ENCODE measurements at places on chromosomes 12 and 14. TPM values are rescaled to one million over a fixed set of nuclear protein-coding genes. Genes with fewer than 3 reads are reported as not detected.

The NKX2-1 gene
- not detected for total RNA-seq

The PTPRB gene
- not detected for total RNA-seq

The MYBPC1 gene
- not detected for total RNA-seq

- DNase-seq: no peak
These were observed 705.0 kb upstream of the SEL1L start for GRCh38 chr14:82238649-82239048.

DNA sequence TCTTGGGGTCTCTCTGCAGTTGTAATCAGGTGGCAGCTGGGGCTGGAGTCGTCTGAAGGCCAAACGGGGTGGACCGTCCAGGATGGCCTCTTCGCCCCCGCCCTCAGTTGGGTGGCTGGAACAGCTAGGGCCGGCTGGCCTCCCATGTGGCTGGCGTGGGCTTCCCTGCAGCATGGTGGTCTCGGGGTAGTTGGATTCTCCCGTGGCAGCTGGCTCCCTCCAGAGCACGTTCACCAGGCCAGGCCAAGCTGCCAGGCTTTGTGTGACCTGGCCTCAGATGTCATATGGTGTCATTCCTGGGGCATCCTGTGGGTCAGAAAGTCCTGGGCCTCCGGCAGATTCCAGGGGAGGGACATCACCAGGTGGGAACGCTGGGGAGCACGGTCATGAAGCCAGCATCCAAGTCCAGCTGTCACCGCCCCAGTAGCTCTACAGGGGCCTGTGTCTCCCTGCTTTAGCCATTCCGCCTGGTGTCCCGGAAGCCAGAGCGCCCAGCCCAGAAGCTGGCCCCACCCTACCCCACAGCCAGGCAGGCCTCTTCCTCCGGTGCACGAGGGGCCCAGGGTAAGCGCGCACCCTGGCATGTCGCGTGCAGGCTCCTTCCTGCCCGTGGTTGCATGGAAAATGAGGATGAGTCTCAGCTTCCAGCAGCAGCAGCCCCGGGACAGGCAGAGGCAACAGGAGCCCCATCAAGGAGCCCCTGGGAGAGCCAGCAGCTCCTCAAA is 1.3 kb upstream of the NUDT14 start:
- no peak for DNase-seq

DNA sequence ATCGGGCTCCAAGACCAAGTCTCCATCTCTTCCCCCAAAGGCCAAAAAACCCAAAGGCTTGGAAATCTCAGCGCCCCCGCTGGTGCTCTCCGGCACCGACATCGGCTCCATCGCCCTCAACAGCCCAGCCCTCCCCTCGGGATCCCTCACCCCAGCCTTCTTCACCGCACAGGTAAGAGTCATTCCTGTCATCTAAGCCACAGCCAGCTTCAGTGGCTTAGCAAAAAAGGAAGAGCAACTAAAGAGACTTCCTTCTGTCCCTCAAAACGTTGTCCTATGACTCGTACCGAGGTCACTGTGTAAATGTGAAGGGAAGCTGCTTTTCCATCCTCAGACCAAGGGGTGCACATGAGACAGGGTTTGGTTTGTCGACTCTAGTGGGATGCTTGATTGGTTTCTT is 53.4 kb downstream of the ELK3 start:
- no peak for DNase-seq

DNA sequence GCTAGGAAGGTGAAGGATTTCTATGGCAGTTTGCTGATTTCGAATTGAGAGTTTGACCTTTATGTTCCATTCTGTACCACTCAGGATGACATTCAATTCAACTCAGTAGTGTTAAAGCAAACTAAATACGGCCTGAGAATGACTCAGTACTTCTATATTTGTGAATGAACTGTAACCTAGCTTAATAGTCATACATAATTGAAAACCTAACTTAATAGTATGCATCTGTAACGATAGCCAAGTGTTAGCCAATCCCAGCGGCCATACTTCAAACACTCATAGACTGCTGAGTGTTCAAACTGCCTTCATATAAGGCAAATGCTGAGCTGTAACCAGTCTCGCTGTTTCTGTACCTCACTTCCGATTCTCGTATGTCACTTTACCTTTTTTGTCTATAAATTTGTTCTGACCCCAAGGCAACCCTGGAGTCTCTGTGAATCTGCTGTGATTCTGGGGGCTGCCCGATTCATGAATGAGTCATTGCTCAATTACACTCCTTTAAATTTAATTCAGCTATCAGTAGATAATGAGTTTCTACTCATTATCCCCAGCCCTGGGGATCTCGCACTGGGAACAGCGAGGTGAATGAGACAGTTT is 98.5 kb upstream of the SLC24A4 start:
- no peak for DNase-seq

DNA sequence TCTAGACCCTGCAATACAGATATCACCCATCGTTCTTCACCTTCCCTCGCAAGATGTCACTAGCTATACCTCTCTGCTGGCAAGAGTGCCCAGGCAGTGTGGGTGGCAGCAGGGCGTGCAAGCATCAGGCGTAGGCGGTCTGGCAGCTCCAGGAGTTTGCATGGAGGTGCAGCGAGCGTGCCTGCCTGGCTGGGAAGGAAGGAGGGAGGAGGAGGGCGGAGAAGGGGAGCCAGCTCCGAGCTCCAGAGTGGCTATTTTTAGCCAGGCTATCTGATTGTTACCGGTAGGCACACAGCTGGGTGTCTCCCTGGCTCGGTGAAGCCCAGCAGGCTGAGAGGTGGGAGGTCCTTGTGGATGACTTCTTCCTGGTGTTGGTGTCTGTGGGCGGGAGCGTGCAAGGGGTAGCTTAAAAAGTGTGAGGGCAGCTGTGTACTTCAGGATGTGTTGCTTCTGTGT is 6.2 kb downstream of the FOXJ2 start:
- DNase-seq: peak; percentile 37

DNA sequence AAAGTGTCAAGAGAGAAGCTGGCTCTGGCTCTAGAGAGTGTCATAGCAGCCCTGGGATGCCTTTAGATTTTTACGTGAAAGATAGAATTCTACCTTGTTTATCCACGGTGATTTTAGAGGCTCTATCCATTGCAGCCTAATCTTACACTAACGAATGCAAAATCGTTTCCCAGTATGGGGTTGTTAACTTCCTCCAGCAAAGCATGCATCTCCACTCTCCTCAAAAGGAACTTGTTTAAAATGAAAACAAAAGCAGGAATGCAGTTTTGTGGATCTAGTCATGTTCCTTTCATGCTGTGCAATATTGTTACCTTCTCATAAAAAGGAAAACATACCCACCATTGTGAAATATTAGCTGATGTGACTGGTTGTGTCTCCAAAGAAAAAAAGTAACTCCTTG is 88.4 kb downstream of the ANO2 start:
- DNase-seq: no peak

DNA sequence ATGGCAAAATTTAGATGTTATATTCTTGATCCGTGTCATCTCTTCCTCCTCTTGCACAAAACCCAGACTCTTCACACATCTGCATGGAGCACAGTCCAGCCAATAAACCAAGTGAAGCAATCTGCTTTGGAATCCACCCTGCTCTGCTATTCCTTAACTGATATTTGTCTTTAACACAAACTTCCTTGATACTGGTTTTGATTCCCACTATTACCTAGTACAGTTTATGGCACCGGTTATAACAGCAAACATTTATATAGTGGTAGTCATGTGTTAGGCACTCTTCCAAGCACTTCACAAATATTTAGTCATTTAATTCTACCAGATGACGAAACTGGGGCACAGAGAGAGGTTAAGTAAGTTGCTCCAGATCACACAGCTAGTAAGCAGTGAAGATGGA is 12.5 kb downstream of the STYK1 start:
- no peak for DNase-seq

GRCh38 chr12:66819587-66819986 is 140.7 kb upstream of the GRIP1 start:
- no peak for DNase-seq

DNA sequence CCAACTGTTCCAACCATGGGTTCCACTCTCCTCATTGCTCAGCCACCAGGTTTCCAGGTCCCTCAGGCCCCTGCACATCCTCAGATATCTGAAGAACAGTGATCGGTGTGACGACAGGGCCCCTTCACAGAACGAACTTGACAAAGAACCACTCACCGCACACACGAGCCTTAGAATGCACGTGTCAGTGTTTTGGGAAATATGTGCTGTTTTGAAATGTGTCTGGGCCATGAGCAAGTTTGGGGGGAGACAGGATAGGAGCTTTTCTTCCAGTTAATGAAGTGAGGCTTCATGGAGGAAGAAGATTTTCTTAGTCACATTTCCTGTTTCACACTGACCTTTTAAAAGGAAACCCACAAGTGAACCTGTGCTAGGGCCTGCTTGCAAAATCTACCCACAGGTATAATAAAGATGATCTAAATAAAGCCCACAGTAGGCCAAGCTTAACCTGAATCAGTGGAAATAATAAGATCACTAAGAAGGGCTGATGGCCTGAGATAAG is 58.6 kb downstream of the ZFP36L1 start:
- DNase-seq: peak; percentile 50

- DNase-seq: no peak
These were observed 30.6 kb downstream of the NGB start for GRCh38 chr14:77240336-77240915.

DNA sequence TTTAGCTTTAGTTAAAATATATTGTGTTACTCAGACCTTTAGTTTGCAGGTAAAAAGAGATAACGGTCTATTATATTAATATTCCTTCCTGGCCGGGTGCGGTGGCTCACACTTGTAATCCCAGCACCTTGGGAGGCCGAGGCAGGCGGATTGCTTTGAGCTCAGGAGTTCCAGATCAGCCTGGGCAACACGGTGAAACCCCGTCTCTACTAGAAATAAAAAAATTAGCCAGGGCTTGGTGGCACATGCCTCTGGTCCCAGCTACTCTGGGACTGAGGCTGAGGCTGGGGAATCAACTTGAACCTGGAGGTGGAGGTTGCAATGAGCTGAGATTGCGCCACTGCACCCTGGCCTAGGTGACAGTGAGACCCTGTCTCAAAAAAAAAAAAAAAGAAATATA is 13.2 kb upstream of the EID3 start:
- no peak for DNase-seq

- DNase-seq: no peak
These were observed 110.4 kb downstream of the KCNC2 start for GRCh38 chr12:75099210-75099609.

DNA sequence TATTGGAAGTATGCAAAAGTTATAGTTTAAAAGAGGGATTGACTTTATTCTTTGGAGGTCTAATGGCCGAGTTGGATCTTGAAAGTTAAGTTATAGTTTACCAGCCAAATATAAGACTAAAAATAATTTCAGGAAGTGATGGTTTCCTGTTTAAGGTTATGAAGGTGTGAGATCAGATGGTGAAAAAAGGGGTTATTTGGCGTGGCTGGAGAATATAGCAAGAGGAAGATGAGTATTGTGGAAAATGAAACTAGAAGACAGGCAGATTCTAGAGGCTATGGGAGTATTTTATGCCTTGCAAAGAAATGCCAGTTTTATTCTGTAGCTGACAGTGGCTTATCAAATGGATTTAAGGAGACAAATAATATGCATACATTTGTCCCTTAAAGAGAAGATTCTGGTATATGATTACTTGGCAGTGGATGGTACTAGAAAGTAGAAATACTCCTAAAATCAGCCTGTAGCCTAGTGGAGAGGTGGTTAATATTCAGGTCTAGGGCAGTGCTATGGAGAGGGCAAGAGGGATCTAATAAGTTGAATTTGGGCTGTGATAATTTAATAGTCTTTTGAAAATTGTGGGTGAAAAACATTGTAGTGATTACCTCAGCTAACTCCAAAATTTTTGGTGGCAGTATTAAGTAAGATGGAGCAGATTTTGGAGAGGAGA is 1091.8 kb upstream of the ATXN7L3B start:
- no peak for DNase-seq

- DNase-seq: no peak
These were observed 56.5 kb downstream of the EGLN3 start for GRCh38 chr14:33894339-33894738.

DNA sequence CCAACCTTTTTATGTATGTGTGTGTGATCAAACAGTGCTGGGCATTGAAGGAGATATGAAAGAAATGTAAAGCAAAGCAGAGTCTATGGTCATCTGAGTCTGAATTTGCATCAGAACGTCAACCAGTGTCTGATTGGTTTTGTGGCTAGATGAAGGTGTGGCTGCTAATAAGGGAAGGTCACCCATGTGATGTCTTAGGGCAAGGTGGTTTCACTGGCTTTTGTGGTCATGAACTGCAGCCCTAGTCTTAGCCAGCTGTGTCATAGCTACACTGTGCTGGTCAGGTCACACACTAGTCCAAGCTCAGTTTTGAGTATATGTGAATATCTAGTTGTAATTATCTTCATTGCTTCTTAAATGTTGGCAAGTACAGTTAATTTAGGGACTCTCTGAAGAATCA is 105.8 kb downstream of the TGFB3 start:
- DNase-seq: no peak

DNA sequence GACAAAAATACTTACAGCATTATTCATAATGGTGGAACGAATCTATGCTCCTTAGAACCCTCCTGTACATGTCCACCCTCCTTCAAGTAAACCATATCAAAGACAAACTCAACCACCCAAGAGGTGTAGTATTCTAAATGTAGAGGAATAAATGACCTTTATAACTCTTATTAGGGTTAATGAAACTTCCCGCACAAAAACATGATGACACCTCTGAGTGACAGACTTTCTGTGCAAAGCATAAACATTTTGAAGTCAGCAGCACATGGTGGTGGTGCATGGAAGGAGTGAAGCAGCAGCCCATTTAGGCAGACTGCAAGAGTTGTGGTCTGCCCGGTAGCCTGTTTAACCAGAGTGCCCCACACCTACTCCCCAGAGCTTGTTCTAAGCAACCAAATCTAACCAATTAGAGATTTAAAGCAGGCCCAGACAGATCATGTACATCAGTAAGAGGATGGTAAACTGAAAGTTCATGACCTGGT is 615 bp upstream of the ASB8 start:
- peak; percentile 24 for DNase-seq

DNA sequence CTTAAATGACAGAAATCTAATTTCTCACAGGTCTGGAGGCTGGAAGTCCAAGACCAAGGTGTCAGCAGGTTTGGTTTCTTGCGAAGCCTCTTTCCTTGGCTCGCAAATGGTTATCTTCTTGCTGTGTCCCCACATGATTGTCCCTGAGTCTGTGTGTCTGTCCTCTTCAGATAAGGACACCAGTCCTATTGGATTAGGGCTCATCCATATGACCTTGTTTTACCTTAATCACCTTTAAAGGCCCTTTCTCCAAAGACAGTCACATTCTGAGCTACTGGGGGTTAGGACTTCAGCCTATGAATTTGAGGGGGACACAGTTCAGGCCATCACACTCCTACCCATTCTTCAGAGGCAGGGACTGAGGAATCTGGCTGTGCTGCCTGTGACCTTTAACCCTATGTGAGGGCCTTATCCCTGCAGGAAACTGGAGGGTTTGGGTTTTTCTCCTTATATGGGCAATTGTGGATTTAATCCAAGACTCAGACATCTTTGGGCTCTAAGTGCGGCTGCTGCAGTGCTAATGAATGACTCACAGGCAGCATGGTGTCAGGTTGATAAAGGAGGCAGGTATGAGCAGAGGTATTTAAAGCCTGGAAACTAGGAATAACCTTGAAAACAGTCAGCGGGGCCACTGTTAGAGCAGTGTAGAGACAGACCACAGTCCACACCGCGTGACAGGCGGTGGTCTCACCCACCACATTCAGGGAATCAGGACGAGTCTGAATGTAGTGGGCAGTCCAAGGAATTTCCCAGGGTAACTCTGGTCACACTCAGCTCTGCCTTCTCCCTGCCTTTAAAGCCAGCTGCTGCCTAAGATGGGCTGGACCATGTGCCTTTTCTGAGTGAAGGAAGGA is 10.2 kb downstream of the TPCN1 start:
- DNase-seq: no peak

Data from activated CD4-positive, alpha-beta memory T cell treated with anti-CD3 and anti-CD28 coated beads, Interleukin-2, amount 10 ng/mL, durations not matched to agents 7 days and 5 days (primary cell).